ENCODE measurements at places on chromosomes 5 and 9.

DNA sequence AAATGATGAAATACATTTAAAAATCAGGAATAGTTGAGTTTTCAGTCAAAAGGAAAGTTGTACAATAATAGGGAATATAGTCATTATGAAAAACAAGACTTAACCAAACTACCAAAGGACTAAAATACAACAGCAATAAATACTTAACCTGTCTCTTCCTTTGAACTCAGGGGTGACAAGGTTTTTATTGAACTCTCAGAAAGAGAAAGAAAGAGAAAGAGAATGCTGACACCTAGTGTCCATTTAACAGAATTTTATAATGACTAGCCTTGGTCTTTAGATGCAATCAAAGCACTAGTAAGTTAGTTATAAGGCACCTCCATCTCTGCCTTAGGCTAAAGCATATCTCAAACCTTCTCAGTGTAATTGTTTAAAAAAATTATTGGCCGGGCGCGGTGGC, 47.5 kb downstream of the UIMC1 start:
- no peak for DNase-seq

- DNase-seq: no peak
Measured at GRCh38 chr9:123697686-123698085, 232.2 kb downstream of the DENND1A start.

GRCh38 chr5:57753446-57753845, 270.8 kb upstream of the ACTBL2 start:
- no peak for DNase-seq

- DNase-seq: no peak
Measured at GRCh38 chr9:110672873-110673510, 4.4 kb downstream of the MUSK start.

DNA sequence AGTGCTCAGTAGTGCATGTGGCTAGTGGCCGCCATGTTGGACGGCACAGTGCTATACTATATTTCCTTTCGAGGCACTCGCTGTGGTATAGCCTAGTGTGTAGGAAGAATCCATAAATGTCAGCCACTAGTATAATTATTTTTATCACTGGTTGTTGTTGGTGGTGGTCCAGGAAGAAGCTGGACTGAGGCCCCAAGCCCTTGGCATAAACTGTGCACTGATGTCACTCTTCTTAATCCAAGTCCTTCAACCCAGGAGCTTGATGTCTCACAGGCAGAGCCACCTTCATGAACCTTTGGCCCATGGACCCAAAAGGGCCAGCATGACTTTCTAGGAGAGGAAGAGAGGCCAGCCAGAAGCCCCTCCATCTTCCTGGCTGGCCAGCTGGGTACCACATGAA, 32.5 kb upstream of the SYNPO start:
- DNase-seq: no peak

All from right hindlimb (tissue), 1 donor.